ENCODE measurements at places on chromosomes 7 and 10.

DNA sequence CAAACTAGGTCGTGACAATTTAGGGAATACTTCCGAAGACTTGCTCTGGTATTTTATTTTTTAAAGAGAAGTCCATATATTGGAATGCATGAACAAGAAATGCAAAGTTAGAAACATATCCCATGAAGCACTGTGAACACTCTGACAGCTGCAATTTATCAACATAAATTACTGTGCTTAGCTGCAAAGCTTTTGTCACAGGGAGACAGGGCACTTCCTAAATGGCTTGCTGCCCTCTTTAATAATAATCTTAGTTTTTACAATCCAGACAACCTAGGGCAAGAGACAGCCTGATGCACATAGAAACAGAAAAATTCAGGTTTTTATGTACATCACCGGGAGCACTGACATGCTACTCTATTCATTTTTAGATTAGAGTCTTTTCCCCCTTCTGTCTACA, 78.3 kb upstream of the NOBOX start:
- DNase-seq = peak; percentile 37

DNA sequence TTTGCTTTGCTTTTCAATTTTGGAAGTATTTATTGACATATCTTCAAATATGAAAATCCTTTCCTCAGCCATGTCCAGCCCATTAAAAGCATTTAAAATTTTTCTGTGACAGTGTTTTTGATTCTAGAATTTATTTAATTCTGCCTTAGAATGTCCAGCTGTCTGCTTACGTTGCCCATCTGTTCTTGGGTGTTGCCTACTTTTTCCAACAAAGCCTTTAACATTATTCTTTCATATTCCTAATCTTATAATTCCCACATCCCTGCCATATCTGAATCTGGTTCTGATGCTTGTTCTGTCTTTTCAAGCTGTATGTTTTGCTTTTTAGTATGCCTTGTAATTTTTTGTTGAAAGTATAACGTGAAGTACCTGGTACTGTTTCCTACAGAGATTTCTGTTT, 204.7 kb upstream of the VSTM2A start:
- no peak for DNase-seq

GRCh38 chr10:97805949-97806348, 34.1 kb upstream of the SFRP5 start:
- peak; percentile 57 for DNase-seq

DNA sequence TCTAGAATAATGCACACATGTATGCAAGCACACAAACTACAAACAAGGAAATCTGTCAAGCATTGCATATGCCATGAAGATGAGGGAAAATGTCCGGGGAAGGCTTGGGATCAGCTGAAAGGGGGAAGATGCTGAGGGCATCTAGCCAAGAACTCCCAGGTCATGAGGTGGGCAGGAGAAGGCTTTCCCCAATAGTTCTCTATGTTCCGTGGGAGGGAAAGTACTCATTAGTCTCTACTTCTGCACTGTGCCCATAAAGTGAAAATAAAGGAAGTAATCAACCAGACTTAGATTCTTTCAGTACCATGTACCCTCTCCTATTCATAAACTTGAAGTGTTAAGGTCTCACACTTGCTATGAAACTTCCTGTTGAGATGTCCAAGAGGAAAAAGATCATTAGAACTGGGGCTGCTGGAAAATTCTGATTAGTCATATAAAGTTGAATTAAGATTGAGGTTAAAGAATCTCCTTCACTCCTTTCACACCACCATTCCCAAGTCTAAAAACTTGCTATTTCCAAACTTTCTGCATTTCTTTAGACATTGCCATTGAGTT, 17.1 kb upstream of the LIPF start:
- no peak for DNase-seq

DNA sequence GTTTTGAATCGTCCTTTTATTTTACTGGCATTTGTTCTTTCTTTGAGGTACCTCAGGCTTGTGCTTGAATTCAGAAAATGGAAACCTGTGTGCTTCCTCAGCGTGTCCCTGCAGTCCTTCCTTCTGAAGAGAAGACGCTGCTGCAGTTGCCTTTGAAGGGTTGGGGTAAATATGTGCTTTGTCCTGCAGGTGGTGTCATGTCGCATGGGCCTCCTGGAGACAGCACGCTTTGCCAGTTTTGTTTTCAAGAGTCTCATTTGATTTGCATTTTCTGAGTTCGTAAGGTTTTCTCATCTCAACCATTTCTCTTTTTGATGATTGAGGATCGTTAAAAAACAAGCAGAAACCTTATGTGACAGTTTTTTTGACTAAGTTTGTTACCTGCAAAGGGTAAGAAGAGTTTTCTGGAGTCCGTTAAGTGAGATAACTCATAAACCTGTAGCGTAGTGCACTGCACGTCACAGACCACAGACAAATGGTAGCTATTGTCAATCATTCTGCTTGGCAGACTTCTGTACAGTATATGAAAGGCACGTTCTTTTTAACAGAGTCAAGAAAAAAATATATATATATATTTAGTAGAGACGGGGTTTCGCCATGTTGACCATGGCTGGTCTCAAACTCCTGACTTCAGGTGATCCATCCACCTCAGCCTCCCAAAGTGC, 57.0 kb downstream of the CDC123 start:
- DNase-seq = peak; percentile 38

GRCh38 chr7:94580601-94581000, 71.0 kb downstream of the CASD1 start:
- DNase-seq = peak; percentile 37

GRCh38 chr7:138666385-138666784, 34.8 kb downstream of the SVOPL start:
- no peak for DNase-seq

- DNase-seq = no peak
Observed at GRCh38 chr10:10213237-10213636, 804.4 kb upstream of the CELF2 start.

GRCh38 chr7:10913457-10913856, 60.2 kb upstream of the PHF14 start:
- no peak for DNase-seq

DNA sequence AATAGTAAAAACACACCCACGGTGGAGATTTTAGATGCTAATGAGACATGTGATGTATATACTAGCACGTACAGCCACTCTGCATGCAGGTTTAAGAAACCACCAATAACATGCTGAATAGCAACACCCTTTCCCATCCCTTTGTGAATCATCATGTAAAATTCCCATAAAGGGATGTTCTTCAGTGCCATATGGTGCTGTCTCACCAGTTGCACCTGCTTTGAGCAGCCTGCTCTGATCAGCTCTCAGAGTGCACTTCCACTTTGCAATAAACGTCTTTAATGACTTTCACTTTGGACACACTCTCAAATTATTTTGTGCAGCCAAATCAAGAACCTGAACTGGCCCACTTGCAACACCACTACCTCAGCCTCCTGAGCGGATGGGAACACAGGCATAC, 615.0 kb downstream of the ANKRD7 start:
- DNase-seq = peak; percentile 14

DNA sequence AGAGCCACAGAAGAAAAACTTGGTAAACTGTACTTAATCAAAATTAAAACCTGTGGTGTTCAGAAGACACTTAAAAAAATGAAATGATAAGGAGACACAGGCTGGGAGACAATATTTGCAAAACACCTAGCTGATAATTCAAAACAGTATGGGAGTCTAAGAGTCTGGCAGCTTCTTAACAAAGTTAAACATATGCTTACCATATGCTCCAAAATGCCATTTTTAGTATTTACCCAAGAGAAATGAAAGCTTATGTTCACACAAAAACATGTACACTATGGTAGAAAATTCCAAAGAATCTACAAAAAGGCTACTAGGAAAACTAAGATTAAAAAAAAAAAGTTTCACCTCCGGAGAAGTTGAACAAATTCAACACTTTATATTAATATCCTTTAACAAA, 48.6 kb downstream of the ITGB1 start:
- no peak for DNase-seq

- no peak for DNase-seq
Observed at GRCh38 chr10:70649526-70649925, 22.8 kb upstream of the ADAMTS14 start.

GRCh38 chr7:150737265-150738055, at the start of gene GIMAP5:
Gene GIMAP5 (plus strand): TSS chr7:150737418. CDS start chr7:150740885, 3,467 bp downstream.
- DNase-seq = no peak

DNA sequence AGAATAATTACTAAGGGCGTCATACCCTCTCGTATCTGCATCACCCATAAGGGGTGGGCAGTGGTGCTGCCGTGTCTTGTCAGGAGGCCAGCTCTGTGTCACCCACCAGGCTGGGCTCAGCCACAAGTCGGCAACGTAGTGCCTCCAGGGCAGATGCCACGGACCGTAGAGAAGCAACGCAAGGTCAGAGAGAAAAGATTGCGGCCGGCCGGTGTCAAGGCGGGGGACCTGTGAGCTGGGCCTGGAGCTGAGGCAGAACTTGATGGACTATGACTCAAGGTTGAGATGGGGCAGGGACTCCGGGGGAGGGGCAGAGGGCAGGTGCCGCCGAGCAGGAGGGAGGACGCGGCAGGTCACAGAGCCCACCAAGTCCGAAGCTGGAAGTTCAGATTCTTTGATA, 29.5 kb downstream of the FOXK1 start:
- no peak for DNase-seq

- no peak for DNase-seq
Observed at GRCh38 chr7:30240106-30240800, 44.1 kb upstream of the ZNRF2 start.

GRCh38 chr10:43170491-43170890, 32.2 kb downstream of the CSGALNACT2 start:
- no peak for DNase-seq

DNA sequence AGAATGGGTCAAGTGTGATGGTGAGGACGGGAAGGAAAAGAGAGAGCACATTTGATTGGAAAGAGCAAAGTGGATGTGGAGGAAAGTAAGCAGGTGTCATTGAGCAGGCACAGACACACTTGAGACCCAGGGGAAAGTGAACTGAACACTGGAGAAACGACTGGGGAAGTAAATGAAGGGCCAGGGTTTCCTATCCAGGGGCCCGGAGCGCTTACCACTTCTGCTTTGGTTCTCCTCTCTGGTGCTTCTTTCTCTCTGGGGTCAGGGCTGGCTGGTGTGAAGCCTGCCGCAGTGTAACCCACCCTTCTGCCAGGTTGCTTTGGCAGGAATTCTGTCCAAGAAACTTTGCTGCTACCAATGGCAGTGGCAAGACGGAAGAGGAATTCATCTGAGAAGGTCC, 219.3 kb downstream of the SKAP2 start:
- DNase-seq = no peak

DNA sequence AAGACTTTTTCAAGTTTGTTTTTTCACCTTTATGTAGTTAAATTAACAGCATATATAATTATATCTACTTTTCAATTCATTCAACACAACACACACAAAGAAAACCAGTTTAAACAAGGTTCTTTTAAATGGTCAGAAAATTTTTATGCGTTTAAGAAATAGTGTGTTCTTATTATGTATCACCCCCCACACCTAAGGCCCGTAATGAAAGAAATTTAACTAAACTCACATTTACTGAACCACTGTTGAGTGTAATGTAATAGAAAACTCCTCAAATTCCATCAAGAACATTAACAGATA, 19.0 kb upstream of the ITGB8 start:
- DNase-seq = no peak

- DNase-seq = no peak
Observed at GRCh38 chr10:17665747-17666146, 21.8 kb downstream of the STAM start.

DNA sequence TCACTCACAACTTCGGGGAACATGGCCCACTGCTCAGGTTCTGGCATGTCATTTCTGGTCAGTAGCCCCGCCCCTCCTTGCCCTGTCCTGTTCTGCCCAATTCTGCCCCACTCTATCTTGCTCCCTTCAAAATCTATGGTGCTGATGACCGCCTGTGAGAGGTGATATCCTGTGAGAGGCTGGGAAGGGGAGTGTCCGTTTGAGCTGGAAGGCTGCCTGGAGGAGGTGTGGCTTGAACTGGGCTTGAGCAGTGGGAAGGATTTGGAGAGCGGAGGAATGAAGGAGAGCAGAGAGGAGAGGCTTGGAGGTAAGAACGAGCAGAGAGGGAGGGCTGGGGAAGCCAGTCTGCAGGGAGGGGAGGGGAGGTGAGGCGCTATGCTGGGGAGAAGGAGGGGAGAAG, 145.3 kb downstream of the RPS24 start:
- no peak for DNase-seq

GRCh38 chr7:1361016-1361755, 98.1 kb downstream of the MICALL2 start:
- DNase-seq = no peak

Data from NCI-H69 (cell line).